Chondrocyte (in vitro differentiated cells): ENCODE measurements at places on chromosomes 1 and 21. TPM values are rescaled to one million over a fixed set of nuclear protein-coding genes. Genes with fewer than 3 reads are reported as not detected.
A peak's percentile ranks its signal among the peaks of the same experiment; 100 is the strongest.

The MTARC2 gene
- 18.6 to 21.3 TPM (median 19.5 TPM) in 3 replicates for total RNA-seq

GRCh38 chr1:228374711-228375577, 31.7 kb downstream of the TRIM11 start:
- no peak overlapping the region for H3K27ac ChIP-seq
- peak; percentile 88 for DNase-seq
- H3K4me3 ChIP-seq, result no peak overlapping the region
- peaks cover 8% of the 10 kb centered on the region for H3K4me1 ChIP-seq
- no peaks in the 10 kb centered on the region for H3K36me3 ChIP-seq

The S100A7 gene
- total RNA-seq, result not detected in 3 replicates

- peaks cover 37% of the 10 kb centered on the region for H3K4me1 ChIP-seq
- no peaks in the 10 kb centered on the region for H3K27me3 ChIP-seq
- H3K27ac ChIP-seq, result no peak overlapping the region
- no peak overlapping the region for H3K4me3 ChIP-seq
- H3K36me3 ChIP-seq, result peaks cover 4% of the 10 kb centered on the region
- DNase-seq, result no peak
These were observed 3.0 kb upstream of the RGS2 start for GRCh38 chr1:192805832-192806323.

DNA sequence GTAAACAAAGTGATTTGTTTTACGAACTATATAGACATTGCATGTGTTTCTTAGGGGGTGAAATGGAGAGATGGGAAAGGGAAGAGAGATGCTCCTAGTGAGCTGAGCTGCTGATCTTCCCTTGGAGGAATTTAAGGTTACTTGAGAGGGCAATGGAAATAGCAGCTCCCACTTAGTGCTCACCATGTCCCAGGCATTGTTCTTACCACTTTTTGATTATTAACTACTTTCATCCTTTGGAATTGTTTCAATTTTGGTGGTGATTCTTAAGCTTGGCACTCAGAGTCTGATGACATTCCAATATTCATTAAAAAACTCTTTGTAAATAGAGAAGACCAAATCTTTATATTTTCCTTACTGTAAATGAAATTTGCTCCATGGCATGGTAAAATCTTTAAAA, 124.9 kb downstream of the ITSN1 start:
- no peak for DNase-seq
- H3K36me3 ChIP-seq, result peaks cover 36% of the 10 kb centered on the region
- H3K4me1 ChIP-seq, result peaks cover 41% of the 10 kb centered on the region
- H3K4me3 ChIP-seq, result no peak overlapping the region

- no peak overlapping the region for H3K4me3 ChIP-seq
- H3K36me3 ChIP-seq, result no peaks in the 10 kb centered on the region
- H3K4me1 ChIP-seq, result peaks cover 26% of the 10 kb centered on the region
- H3K27me3 ChIP-seq, result no peaks in the 10 kb centered on the region
- no peak for DNase-seq
- no peak overlapping the region for H3K27ac ChIP-seq
These were observed 141.6 kb downstream of the MIS18A start for GRCh38 chr21:32137266-32137665.

DNA sequence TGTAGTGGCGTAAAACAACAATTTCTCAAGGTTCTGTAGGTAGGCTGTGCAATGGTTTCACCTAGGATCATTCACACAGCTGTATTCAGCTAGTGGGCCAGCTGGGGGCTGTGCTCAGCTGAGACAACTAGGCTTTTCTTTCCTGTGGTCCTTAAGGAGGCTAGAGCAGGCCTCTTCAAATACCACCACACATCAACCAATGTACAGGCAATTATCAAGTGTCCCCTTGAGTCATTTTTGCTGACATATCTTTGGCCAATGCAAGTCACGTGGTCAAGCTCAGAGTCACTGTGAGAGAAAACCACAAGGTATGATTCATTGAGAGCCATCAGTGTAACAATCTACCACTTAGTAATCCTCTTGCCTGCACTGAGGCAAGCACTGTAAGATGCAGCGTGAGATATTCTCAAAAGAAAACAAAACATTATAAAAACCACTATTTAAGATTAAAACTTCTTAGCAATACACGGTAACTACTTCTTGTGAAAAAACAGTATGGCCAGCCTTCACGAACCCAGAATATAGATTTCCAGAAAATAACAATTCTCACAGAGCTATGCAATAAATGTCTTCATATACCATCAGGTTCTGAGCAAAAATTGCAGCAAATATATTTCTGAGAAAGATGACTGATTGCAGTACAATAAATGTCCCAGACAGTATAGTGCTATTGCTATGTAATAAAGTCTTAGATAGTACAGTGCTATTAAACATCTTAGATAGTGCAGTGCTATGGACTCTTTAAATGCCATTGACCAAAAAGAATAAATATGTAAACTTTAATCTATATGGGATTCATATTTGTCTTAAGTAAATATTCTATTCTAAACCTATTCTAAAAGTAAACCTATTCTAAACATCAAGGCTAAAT, 55.3 kb downstream of the NME7 start:
- H3K4me3 ChIP-seq, result no peak overlapping the region
- H3K4me1 ChIP-seq, result peaks cover 17% of the 10 kb centered on the region
- H3K36me3 ChIP-seq, result no peaks in the 10 kb centered on the region
- no peak for DNase-seq

DNA sequence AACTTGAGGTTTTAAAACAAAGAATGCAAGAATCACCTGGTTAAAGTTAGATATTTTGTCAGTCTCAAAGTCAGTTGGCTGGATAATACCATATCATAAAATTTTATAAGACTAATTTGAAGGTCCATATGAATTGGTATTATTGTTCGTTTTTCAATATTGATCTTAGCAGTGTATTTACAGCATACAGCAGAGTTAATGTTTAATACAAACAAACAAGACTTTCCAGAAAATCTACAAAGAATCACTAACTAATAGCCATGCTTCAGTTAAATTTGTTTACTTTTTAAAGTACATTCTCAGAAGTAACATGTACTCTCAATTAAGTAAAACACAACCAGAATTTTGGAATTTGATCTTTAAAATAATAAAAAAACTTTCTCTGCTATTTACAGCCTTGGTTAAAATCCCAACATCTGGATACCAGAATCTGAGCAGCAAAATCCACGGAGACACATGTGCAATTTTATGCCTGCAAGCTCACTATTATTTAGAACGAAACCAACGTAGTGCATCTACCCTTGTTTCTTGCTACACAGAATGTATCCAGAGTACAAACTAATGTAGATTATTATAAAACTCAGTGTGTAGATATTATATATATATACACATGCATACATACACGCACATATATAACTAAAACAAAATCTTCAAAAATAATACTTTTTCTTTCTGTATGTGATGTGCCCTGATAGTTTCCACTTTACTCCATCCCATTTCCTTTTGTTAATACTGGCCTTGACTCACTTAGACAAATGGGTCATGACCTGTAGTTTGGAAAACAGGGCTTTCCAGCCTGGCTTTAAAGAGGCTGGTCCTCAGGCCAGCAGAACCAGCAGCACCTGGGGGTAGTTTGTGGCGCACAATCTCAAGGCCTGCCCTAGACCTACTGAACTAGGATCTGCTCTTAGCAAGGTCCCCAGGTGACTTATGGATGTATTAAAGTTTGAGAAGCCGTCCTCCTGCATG, 63.6 kb upstream of the ERG start:
- peaks cover 15% of the 10 kb centered on the region for H3K4me1 ChIP-seq
- H3K36me3 ChIP-seq, result peaks cover 11% of the 10 kb centered on the region
- H3K27ac ChIP-seq, result no peak overlapping the region
- DNase-seq, result no peak
- no peaks in the 10 kb centered on the region for H3K27me3 ChIP-seq

- H3K27me3 ChIP-seq, result peaks cover 14% of the 10 kb centered on the region
- H3K4me1 ChIP-seq, result peaks cover 15% of the 10 kb centered on the region
- H3K27ac ChIP-seq, result no peak overlapping the region
- no peaks in the 10 kb centered on the region for H3K36me3 ChIP-seq
- no peak overlapping the region for H3K4me3 ChIP-seq
These were observed 57.7 kb upstream of the COA6 start for GRCh38 chr1:234315588-234315987.

DNA sequence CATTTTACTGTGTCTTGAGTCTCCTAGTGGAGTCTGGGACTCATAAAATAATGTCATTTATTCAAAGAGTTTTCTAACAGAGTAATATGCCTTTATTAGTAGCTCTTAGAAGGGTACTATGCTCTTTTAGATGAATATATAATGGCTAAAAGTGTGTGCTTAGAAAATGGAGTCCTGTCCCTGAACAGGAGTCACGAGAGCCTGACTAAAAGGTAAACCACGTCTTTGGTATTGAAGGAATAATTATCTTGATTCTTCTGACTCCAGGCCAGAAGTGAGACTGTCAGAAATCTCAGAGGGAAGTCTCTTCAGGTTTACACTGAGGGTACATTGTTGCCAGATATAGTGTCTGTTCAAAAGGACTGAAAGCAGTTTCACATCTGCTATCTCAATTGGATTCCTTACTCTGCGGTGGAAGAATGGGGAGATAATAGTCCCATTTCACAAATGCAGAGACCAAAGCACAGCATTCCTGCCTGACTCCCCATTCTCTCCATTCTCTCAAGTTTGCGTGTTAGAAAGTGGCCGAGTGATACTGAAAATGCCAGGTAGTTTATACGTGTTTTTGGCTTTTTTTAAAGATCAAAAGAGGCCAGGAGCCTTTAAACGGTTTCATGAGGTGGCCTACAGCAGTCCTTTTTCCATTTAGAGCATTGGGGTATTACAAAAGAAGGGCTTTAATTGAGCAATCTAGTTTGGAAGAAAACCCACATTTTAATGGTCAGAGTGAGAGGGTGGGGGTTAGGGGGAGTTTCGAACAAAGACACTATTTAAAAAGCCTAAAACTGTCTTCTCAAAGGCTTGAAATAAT, 176.6 kb downstream of the VPS13D start:
- peaks cover 40% of the 10 kb centered on the region for H3K36me3 ChIP-seq
- H3K4me1 ChIP-seq, result peaks cover 38% of the 10 kb centered on the region
- no peak overlapping the region for H3K4me3 ChIP-seq

- H3K4me1 ChIP-seq, result no peaks in the 10 kb centered on the region
- H3K27me3 ChIP-seq, result peaks cover 10% of the 10 kb centered on the region
- no peaks in the 10 kb centered on the region for H3K36me3 ChIP-seq
- DNase-seq, result no peak
- H3K27ac ChIP-seq, result no peak overlapping the region
These were observed 151.2 kb downstream of the DMRTA2 start for GRCh38 chr1:50271968-50272578.

DNA sequence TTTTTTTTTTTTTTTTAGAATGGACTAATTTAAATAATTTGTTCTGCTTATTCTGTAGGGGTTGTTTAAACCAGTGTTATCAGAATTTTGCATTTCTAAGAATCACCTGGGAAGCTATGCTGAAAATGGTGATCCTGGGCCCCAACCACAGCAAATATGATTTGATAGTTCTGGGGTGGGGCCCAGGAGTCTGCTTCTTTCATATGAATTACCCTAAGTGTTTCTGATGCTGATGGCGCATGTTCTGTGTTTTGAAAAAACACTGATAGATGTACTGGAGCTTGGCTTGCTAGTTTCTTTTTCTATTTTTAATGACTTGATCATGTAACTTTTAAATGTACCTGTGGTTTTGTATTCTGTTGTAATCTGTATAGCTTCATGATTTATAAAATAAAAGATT, 89.3 kb downstream of the CDC14A start:
- H3K27me3 ChIP-seq, result no peaks in the 10 kb centered on the region
- no peak for DNase-seq
- no peaks in the 10 kb centered on the region for H3K4me1 ChIP-seq
- no peak overlapping the region for H3K4me3 ChIP-seq

DNA sequence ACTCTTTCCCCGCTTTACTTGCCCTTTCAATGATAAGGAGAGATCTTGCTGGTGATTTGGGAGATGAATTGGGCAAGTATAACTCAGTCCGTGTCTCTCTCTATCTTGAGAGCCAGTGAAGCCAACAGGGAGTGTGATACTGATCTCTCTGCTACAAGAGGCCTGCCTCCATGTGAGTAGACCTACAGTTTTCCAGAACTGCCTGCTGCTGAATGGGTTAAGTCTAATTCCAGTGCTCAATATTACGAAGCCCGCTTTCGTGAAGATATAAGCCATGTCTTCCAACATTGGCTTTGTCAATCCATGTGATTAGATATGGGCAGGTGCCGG, 92.6 kb downstream of the ADCY10 start:
- H3K27ac ChIP-seq, result peak overlapping the region; percentile 94
- peak overlapping the region; percentile 1 for H3K4me3 ChIP-seq
- H3K27me3 ChIP-seq, result no peaks in the 10 kb centered on the region
- DNase-seq, result no peak

The MRPL24 gene
- 38.6 to 58.3 TPM (median 40.3 TPM) in 3 replicates for total RNA-seq

The LENEP gene
- total RNA-seq, result 0.72 to 0.85 TPM in 2 of 3 replicates, not detected in the other

GRCh38 chr1:116131866-116132605, 20.8 kb downstream of the MAB21L3 start:
- peaks cover 11% of the 10 kb centered on the region for H3K27me3 ChIP-seq
- H3K36me3 ChIP-seq, result peaks cover 9% of the 10 kb centered on the region
- H3K4me3 ChIP-seq, result no peak overlapping the region

The UBE2U gene
- total RNA-seq, result 0.27 TPM in 1 of 3 replicates, not detected in the others

- no peak overlapping the region for H3K27ac ChIP-seq
- H3K27me3 ChIP-seq, result no peaks in the 10 kb centered on the region
- H3K36me3 ChIP-seq, result no peaks in the 10 kb centered on the region
- no peaks in the 10 kb centered on the region for H3K4me1 ChIP-seq
- no peak overlapping the region for H3K4me3 ChIP-seq
- no peak for DNase-seq
These were observed 176.2 kb upstream of the PRMT6 start for GRCh38 chr1:106880226-106880625.

The CFHR2 gene
- not detected in 3 replicates for total RNA-seq

DNA sequence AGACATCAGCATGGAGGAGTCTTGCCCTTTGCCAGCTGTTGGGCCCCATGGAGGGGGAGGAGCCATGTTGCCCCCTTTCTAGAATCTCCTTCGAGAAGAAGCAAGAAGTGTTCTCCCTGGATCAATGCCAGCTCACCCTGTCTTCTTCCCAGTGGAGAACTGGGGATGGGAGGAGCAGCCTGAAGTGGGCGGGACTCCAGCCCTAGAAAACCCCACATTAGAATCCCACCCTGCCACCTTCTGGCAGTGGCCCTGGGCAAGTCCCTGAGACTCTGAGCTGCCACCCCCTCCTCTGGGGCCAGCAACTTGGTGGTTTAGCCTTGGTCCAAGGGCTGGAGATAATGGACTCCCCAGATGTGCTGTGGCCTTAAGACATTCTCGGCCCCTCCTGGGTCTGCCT, 51.7 kb downstream of the PAX7 start:
- peaks cover 45% of the 10 kb centered on the region for H3K27me3 ChIP-seq
- H3K36me3 ChIP-seq, result no peaks in the 10 kb centered on the region
- no peak for DNase-seq
- no peak overlapping the region for H3K27ac ChIP-seq
- H3K4me1 ChIP-seq, result peaks cover 2% of the 10 kb centered on the region
- H3K4me3 ChIP-seq, result no peak overlapping the region

- H3K4me1 ChIP-seq, result peaks cover 9% of the 10 kb centered on the region
- H3K27me3 ChIP-seq, result peaks cover 1% of the 10 kb centered on the region
- no peak for DNase-seq
- H3K4me3 ChIP-seq, result no peak overlapping the region
These were observed 151.3 kb upstream of the NEGR1 start for GRCh38 chr1:72433591-72433990.

The RHBDL2 gene
- not detected in 3 replicates for total RNA-seq

The OVAAL gene
- total RNA-seq, result not detected in 3 replicates

- no peak overlapping the region for H3K4me3 ChIP-seq
- H3K4me1 ChIP-seq, result peaks cover 19% of the 10 kb centered on the region
- no peaks in the 10 kb centered on the region for H3K27me3 ChIP-seq
- no peak overlapping the region for H3K27ac ChIP-seq
- DNase-seq, result no peak
- H3K36me3 ChIP-seq, result no peaks in the 10 kb centered on the region
These were observed 1208.5 kb upstream of the ADGRL4 start for GRCh38 chr1:80214888-80215540.
